ENCODE measurements at places on chromosomes 6 and 20. TPM values are rescaled to one million over a fixed set of nuclear protein-coding genes. Genes with fewer than 3 reads are reported as not detected.

- no peak for DNase-seq
Measured at GRCh38 chr6:111520524-111520923, 37.5 kb upstream of the REV3L start.

- DNase-seq: peak; percentile 32
Measured at GRCh38 chr6:138372711-138373463, 4.8 kb upstream of the SMIM28 start.

GRCh38 chr20:59455402-59456341, 148.7 kb upstream of the PHACTR3 start:
- no peak for DNase-seq

- no peak for DNase-seq
Measured at GRCh38 chr20:31476643-31477215, 1.6 kb downstream of the REM1 start.

GRCh38 chr6:144190593-144190992, 40.3 kb downstream of the STX11 start:
- DNase-seq: no peak

- no peak for DNase-seq
Measured at GRCh38 chr6:68559716-68560115, 75.4 kb upstream of the ADGRB3 start.

GRCh38 chr20:62118113-62119043, 3.9 kb upstream of the LSM14B start:
- DNase-seq: no peak

- no peak for DNase-seq
Measured at GRCh38 chr6:31702405-31702818, 712 bp downstream of the ABHD16A start.

- DNase-seq: no peak
Measured at GRCh38 chr6:31851485-31851832, 11.2 kb downstream of the NEU1 start.

DNA sequence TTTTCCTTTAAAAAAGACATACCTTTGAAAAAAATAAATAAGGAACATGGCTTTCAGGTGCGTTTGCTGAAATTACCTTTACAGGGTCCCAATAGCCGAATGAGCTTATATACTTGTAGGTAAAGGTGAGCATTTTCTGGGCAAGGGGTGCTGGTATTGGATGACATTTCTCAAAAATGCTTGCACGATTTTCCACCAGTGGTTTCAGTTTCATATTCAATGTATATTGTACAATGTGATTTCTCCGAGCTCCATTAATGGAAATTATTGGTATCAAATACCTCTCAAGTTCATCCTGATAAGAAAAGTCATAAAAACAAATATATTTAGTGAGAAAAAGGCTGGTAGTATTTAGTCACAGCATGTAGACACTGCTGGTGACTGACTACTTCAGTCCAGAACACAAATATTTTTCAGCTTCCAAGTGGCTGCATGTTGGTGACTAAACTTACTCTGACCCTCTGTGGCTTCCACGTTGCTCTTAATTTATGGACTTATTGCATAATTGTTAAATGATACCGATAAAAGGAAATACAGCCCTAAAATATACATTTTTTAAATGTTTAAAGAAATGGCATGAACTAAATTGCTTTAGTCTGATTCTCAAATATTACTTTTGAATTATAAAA, 32.9 kb upstream of the ZBTB24 start:
- DNase-seq: no peak

The TRDN gene
- not detected for total RNA-seq

The LGSN gene
- under 0.01 TPM for total RNA-seq

The ANKRD6 gene
- 15.3 TPM for total RNA-seq

The ME1 gene
- under 0.01 TPM for total RNA-seq
